Activated naive CD8-positive, alpha-beta T cell treated with anti-CD3 and anti-CD28 coated beads for 36 hours (primary cell): ENCODE measurements at places on chromosomes 12 and 14. TPM values are rescaled to one million over a fixed set of nuclear protein-coding genes. Genes with fewer than 3 reads are reported as not detected.

Gene ACOT6
- not detected for total RNA-seq

Gene ALDH1L2
- 4.8 TPM for total RNA-seq

Gene PFKM
- 67.7 TPM for total RNA-seq

Gene OLR1
- total RNA-seq = not detected

Gene BHLHE41
- total RNA-seq = not detected

Gene CATSPERB
- total RNA-seq = 0.27 TPM
